ENCODE measurements at places on chromosomes 7 and 10.

GRCh38 chr10:19713159-19713558, 103.1 kb upstream of the PLXDC2 start:
- no peak for DNase-seq

DNA sequence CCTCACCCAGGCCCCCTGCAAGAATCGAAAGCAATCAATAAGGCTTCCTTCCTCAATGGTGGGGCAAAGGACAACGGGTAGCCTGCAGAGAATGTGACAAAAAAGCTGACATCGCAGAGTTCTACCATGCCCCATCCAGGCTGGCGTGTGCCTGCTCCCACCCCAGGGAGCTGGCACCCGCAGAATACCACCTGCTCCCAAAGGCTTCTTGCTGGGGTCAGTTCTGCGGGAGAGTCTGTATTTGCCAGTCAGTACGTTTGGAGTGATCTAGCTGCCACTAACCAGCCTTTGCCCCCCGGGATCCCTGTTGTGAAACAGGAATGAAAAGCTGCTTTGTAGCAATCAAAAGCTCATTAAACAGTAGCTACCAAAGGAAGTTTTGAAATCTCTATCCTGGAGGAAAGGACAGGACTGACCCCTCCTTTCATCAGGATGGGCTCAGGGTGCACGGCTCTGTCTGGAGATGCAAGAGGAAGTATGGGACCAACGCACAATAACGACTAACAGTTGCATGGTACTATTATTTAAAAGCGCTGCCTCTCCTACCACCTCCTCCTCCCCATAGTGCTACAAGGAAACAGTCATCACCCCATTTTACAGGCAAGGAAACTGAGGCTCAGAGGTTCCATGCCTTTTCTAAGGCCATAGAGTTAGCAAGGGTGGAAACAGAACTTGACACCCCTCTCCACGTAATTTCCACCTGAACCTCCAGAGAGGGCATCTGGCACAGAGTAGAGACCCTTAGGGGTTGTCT, 67.0 kb downstream of the FGFR2 start:
- no peak for DNase-seq

- DNase-seq: no peak
Measured at GRCh38 chr10:122299423-122300075, 28.5 kb downstream of the BTBD16 start.

GRCh38 chr10:109933984-109934565, 10.8 kb upstream of the XPNPEP1 start:
- DNase-seq: peak; percentile 98

GRCh38 chr7:141585592-141586510, 34.6 kb downstream of the AGK start:
- no peak for DNase-seq

GRCh38 chr7:77771901-77772300, 26.3 kb downstream of the TMEM60 start:
- DNase-seq: no peak

DNA sequence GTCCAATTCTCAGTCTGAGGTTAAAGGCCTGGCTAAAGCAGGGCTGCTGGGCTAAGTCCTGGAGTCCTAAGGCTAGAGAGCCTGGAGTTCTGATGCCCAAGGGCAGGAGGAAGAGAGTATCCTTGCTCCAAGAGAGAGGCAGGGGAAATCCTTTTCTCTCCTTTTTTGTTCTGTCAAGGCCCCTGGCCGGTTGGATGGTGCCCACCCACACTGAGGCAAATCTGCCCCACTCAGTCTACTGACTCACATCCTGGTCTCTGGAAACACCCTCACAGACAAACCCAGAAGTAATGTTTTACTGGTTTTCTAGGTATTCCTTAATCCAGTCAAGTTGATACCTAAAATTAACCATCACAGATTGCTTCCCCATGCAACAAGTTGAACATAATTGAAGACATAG, 23.0 kb downstream of the ZNF518A start:
- no peak for DNase-seq

DNA sequence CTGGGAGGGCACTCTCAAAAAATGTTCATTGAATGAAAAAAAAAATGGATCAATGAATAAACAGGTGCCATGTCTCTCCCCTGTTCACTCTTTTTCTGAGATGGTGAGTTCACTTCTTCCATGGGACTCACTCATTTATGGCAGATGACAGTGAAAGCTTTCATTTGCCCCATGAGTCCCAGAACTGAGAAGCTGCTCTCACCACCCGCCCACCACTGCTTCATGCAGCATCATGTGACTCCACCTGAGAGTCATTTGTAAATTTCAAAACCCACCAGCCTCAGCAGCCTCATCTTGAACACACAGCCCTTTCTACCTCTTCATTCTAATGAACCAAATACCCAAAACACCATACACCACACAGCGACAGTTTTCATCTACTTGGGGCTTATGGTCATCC, 64.9 kb downstream of the SCRN1 start:
- no peak for DNase-seq

DNA sequence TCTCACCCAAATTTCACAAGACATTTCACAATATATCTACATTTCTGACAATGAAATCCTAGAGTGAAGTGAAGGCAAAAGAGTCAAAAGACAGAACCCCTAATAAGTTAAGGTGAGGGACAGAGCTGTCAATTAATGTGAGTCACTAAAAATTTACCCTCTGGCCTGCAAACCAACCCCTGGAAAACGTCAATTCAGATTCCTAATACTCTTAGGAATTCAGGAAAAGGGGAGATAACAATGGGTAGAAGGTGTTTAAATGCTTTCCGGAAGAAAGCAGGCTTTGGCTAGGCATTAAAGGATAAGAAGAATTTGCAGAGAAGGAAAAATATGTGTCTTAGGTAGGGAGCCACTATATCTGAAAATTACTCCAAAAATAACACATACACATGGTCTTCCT, 299.6 kb downstream of the INHBA start:
- no peak for DNase-seq

- no peak for DNase-seq
Measured at GRCh38 chr7:24779283-24779655, 22.0 kb upstream of the GSDME start.

- DNase-seq: peak; percentile 78
Measured at GRCh38 chr7:146115851-146116520, 615 bp upstream of the CNTNAP2 start.

- DNase-seq: no peak
Measured at GRCh38 chr10:101958691-101959090, 97.3 kb downstream of the ARMH3 start.

- DNase-seq: no peak
Measured at GRCh38 chr7:136045181-136045580, 68.0 kb upstream of the MTPN start.

- no peak for DNase-seq
Measured at GRCh38 chr7:18287482-18287881, 208.1 kb upstream of the HDAC9 start.

DNA sequence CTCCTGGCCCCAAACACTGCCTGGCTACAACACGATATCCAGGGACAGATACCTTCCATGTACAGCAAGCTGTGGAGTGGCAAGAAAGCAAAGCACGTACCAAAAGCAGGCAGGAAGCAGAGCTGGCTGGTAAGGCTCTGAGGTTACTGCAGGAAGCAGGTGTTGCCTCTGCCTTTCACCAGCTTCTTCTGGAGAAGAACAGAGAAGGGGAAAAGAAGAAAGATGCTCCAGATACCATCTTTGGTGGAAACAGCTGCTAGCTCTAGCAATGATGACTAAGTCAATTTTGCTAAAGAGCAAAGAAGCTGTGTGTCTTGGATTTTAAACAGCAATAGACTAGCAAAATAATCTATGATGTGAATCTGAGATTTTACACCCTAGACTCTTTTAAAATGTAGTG, 34.9 kb upstream of the PRSS1 start:
- DNase-seq: peak; percentile 99

DNA sequence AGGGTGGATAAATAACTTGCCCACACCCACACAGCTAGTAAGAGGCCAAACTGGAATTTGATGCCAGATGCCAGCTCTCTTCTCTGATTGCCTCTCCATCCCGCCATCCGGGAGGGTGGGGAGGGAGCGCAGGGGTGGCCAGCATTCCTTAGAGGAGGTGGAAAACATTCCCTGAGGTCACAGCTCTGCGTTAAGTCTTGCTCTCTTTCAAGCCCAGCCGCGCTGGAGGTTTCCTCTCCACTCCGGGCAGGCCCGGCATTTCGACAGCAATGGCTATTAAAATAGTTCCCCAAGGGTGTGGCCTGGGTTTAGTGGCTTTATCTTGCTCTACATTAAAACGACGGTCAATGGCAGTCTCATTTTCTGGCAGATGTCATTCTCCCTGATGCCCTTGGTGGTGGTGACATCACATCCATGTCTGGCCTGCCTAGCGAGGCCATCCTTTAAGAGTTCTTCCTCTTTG, 16.1 kb upstream of the C10orf71 start:
- no peak for DNase-seq

DNA sequence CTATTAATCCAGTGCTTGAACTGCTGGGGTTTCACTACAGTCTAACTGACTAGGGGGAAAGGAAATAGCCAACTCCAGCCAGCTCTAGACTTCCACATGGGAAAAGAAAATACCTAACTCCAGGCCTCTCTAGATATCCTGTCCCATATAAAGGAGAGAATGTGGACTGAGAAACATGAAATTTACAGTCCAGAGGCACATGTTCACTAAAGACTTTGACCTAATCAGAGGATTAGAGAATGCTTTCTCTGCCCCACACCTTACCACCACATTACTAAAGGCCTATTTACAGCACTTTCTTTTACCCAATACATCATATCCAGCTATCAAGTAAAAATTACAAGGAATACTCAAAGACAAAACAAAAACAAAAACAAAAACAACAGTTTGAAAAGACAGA, 164.2 kb downstream of the PCLO start:
- no peak for DNase-seq

GRCh38 chr7:69620063-69620462, 21.8 kb downstream of the AUTS2 start:
- DNase-seq: no peak

GRCh38 chr10:113061054-113061430, 111.0 kb downstream of the TCF7L2 start:
- no peak for DNase-seq

- DNase-seq: no peak
Measured at GRCh38 chr7:113281223-113281622, 162.9 kb upstream of the SMIM30 start.

- peak; percentile 91 for DNase-seq
Measured at GRCh38 chr10:68156373-68157185, 47.3 kb downstream of the MYPN start.

DNA sequence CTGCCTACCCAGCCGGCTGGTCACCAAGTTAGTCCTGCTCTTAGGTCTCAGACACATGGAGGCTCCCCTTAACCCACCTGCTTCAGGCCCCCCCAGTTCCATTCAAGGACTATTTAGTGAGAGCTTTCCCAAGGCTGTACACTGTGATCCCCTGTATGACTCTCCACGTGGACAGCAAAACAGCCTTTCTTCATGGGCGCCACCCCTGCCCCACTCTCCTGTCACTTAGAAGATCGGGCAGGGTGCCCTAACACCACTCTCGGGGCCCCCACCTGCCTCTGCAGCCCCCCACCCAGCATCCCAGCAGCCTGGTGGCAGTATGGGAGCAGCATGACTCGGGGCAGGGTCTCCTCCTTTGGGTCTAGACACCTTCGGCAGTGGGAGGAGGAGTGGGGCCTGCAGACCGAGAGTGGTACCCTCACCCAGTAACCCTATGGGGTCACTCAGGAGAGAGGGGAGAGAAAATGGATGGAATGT, 116.6 kb downstream of the PTPN20 start:
- no peak for DNase-seq

GRCh38 chr10:110502851-110503301, 5.2 kb downstream of the DUSP5 start:
- peak; percentile 99 for DNase-seq

GRCh38 chr10:8830876-8831275, 776.4 kb downstream of the GATA3 start:
- no peak for DNase-seq

- DNase-seq: no peak
Measured at GRCh38 chr7:15378494-15379145, 183.2 kb downstream of the AGMO start.

DNA sequence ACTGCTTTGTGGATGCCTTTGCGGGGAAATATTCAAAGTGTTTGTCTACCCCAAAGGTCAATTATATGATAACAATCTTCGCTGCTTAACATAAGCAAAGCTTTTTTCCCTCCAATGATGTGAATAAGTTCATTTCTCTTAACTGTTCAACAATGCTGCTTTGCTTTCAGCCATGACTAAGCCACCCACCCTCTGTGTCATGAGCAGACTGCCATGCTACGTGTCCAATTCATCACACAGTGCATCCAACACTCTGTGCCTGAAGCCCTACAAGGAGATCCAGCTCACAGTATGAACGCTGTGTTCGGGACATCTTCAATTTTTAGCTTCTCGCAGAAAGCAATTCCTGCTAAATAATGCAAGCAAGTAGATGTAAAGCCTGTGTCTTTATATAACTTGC, 5.7 kb upstream of the TAS2R40 start:
- no peak for DNase-seq

DNA sequence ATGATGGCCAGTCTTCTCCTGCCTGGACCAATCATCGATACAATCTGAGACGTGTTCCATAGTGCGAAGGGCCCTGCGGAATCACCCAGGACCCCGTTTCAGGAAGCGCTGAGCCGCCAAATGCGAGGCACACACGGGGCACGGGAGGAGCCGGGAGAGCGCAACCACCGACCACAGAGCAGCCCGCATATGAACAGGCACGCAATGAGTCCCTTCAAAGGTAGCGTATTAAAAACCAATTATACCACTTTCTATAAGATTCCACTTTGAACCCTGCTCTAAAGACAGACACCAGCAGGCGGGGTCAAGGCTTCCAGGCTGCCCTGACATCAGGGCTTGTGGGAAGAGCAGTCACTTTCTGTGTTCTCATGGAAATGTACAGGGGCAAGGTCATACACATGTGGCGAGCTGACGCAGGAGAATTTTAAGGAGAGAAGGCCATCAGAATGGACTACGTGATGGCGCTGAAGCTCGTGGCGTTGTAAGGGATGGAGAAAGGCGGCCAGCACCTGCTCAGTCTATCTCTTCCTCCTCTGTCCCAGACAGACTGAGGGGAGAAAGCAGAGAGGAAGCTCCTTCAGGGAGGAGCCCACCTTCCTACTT, 46.2 kb downstream of the AMZ1 start:
- DNase-seq: no peak

DNA sequence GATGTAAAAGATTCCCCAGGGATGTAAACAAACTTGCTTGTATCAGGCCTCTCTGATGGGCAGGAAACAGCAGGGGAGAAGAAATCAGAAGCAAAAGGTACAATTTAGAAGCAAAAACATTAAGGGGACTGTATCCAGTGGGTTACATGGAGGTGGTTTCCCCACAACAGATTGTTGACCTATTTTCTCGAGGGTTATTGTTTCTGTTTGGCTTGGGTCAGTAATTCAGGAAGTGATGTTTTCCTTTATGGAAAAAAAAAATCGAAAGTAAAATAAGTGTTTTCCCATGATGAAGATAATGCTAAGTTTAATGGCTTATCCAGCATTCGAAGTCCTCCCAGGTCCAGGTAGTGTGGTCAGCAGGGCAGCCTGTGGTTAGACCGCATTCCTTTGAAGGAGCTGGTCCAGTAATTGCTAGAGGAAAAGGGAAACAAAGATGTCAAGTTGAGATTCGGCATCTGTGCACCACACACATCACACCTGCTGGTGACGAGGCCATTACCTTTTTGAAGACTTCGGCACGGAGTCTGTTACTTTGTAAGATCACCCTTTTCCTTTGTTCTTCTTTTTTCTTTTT, 37.3 kb upstream of the ADAM12 start:
- DNase-seq: no peak
